ENCODE measurements at places on chromosomes 13 and 19.

DNA sequence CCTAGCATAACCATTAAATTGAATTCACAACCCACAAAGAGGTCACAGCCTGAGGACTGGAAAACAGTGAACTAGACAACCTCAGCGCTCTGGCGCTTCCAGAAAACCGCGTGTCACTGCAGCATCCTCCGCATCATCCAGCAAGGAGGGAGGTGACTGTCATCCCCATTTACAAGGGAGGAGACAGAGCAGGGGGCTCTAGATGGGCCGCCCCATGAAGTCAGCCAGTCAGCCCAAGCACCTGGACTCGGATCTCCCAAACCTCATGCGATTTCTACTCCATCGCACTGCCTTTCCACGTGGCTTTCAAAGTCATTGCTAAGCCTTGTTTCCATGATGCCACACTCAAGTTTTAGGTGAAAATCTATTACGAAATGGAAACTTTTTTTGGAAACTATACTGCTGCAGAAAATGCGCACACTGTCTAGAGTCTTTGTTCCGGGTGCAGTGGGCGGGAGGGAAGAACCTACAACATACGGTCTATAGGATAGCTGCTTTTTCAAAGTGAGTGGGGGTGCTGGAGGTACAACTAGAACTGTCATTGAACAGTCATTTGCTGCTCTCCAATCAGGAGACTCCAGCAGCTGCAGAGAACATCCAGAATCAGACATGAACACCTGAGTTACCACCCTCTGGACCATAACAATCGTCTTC, 2.8 kb downstream of the AP3D1 start:
- DNase-seq: no peak

- no peak for DNase-seq
Measured at GRCh38 chr19:38013913-38014580, 107.0 kb downstream of the SIPA1L3 start.

DNA sequence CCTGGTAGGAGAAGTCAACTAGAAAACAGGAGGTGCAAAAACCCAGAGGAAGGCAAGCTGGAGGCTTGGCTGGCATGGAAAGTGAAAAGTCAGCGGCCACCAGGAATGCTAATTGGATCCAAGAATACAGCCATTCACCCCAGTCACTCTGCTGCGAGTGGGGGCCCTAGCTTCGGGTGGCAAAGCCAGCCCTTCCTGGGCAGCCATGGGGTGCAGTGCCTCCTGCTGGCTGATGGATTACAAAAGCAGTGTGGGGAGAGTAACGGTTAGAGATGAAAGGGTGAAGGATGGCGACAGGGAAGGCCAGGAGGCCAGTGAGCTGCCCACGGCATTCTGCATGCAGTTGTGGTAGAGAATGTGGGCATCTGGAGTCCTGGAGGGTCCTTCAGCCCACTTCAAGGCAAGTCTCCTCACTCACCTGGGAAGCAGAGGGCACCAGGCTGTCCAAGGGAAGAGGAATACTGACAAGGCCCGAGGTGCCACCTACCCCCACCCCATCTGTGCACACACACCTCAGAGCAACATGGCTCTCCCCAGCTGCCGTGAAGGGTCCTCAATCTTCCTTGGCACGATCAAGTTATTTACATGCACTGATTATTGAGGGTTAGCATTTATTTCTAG, 20.3 kb upstream of the EPHX3 start:
- DNase-seq: no peak

DNA sequence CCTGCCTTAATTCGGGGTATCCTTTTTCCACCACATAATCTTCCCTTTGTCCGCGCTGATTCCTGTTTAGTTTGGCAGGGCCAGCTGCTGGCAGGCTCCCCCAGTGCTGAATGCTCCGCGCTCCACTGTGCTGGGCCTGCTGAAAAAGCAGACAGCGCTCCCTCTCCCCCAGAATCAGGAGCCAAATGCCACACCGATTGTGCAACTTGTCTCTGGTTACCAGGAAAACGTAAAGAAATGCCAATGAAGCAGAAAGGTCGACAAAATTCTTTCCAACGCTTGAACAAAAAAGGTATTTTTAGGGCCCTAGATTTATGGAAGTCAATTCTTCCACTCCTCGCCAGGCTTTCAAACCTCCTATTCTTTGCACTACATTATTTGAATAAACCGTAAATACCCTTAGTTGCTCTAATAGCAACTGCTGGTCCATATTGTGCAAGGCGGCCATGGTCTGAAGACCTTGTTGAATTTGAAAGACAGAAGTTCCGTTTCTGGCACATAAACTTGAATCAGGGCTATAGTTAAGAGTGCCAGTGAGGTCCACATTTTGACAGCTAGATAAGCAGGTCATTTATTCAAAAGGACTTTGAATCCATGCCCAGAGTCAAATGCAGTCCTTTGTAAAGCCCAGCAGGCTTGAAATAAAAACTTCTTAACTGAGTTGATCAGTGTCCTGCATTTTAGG, 206.7 kb upstream of the RFC3 start:
- no peak for DNase-seq

- no peak for DNase-seq
Measured at GRCh38 chr19:2229103-2230032, 6.8 kb downstream of the PLEKHJ1 start.

DNA sequence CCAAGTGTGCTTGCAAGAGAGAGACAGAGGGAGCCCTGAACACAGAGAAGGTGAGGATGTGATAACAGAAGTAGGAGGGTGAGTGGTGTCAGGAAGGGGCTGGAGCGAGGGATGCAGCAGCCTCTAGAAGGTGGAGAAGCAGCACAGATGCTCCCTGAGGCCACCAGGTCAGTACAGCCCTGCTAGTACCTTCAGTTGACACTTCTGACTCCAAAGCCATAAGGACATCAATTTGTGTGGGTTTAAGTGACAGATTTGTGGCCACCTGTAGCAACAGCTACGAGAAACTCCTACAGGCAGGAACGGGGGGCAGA, 6.9 kb downstream of the ERICH4 start:
- no peak for DNase-seq

- DNase-seq: no peak
Measured at GRCh38 chr13:109977212-109977968, 191.0 kb upstream of the IRS2 start.

- DNase-seq: no peak
Measured at GRCh38 chr19:41616792-41617621, 9.9 kb downstream of the CEACAM4 start.

GRCh38 chr13:30652746-30653386, 35.1 kb downstream of the USPL1 start:
- DNase-seq: no peak

DNA sequence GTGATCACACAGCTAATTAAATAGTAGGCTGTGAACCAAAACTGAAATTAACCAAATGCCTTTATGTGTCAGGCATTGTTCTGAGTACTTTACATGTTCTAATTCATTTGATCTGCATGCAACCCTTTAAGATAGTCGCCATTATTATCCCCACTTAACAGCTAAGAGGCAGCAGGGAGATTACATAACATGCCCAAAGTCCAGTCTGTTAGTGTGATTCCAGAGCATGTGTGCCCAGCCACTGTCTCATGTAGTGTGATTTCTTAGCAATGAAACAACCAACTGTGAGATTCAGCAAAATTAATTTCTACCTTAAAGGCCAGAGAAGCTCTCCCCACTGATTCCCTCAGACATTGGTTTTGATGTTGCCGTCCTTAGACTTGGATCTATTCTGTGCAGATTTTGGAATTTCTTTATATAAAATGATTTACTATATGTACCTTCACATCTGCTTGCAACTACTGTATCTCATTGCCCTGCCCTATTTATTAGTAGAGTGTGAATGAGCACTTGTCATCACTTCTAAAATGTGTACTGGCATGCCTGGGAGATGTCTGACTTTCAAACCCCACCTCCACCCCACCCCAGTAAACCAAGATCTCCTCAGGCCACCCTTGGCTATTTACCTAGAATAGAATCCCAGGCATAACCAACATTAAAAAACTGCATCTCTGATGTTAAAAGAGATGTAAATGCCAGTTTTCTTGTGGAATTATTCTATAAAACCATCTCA, 41.2 kb downstream of the POLR1D start:
- DNase-seq: no peak

- peak; percentile 51 for DNase-seq
Measured at GRCh38 chr19:5718037-5718578, 1.8 kb downstream of the LONP1 start.

- no peak for DNase-seq
Measured at GRCh38 chr13:37148501-37148900, 43.0 kb upstream of the CSNK1A1L start.

DNA sequence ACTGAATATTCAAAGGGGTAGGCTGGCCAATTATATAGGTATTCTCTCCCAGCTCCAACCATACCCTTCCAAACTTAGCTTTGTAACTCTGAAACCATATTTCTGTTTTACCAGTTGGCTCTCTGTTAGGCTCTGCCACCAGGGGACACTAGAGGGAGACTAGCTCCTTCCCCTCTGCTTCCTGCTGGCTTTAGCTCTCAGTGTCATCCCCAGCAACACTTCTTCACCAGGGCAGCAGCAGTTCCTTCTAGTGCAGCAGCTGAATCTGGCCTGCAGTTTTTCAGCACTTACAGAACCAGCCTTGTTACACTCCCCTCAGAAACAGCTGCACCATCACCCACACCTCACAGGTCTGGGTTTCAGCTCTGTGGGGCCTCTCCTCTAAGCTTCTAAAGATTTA, 51.0 kb upstream of the DOCK9 start:
- no peak for DNase-seq

- DNase-seq: peak; percentile 47
Measured at GRCh38 chr13:43434191-43434590, 352.6 kb downstream of the ENOX1 start.

- DNase-seq: no peak
Measured at GRCh38 chr19:23957660-23958281, 43.1 kb downstream of the ZNF726 start.

Measured in inflammatory macrophage treated with lipopolysaccharide for 1 hour (primary cell).